Caco-2 (cell line): ENCODE measurements at places on chromosomes 2 and 18. TPM values are rescaled to one million over a fixed set of nuclear protein-coding genes. Genes with fewer than 3 reads are reported as not detected.

DNA sequence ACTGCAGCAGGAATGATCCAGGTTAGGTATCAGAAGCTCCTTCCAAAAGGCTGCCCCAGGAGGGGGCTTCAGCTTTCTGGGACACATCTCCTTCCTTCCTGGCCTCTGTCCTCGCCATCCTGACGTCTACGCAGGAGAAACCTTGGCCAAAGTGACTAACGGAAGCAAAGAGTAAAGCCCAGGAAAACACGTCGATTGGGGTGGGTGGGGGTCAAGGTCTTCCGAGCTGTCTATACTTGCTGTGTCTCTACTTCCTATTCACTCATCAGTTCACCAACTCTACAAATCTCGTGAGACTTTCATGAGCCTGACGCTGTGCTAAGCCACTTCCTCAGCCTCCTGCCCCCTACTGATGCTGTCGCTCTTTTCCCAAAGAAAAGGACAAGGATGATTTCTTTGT, 212.6 kb downstream of the TNS1 start:
- DNase-seq, result no peak

GRCh38 chr18:64275593-64276300, 126.9 kb upstream of the LINC00305 start:
- DNase-seq, result no peak

GRCh38 chr2:102950371-102950946, 188.6 kb downstream of the TMEM182 start:
- no peak for DNase-seq

- no peak for DNase-seq
Observed at GRCh38 chr2:230335864-230336506, 9.0 kb downstream of the SP140L start.

DNA sequence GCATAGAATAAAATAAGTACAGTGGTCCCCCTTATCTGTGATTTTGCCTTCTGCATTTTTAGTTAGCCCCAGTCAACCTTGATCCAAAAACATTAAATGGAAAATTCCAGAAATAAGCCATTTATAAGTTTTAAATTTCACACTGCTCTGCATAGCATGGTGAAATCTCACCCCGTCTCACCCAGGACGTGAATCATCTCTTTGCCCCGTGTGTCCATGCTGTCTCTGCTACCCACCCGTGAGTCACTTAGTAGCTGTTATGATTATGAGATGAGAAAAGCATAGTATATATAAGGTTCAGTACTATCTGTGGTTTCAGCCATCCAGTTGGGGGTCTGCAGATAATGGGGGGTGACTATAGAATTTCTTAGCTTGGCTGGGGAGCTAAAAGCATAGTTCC, 67.3 kb downstream of the RHBDD1 start:
- no peak for DNase-seq

The POTEI gene
- 7.0 and 7.3 TPM in 2 replicates for total RNA-seq

The TEKT4 gene
- not detected in 2 replicates for total RNA-seq

The HS1BP3 gene
- 26.5 and 31.1 TPM in 2 replicates for total RNA-seq
